ENCODE measurements at places on chromosomes 13 and 19. TPM values are rescaled to one million over a fixed set of nuclear protein-coding genes. Genes with fewer than 3 reads are reported as not detected.

DNA sequence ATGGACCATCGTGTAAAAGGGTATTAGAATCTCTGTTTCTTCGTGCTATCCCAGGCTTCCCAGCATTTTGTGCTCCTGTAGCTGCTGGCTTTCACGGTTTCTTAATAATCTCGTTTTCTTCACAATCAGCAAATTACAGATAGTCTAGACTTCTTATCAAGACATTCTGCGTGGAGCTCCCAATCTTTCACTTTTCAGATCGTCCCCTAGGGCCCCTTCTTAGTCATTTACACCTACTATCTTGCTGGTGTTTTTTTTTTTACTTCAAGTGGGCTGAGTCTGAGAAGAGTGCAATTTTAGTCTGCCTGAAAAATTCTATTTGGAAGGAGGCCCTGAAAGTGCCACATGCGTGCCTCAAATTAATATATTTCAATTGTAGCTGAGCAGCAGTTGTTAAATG is 275.1 kb downstream of the SHISA2 start:
- peaks cover 5% of the 10 kb centered on the region for H3K27me3 ChIP-seq
- H3K36me3 ChIP-seq, result peaks cover 1% of the 10 kb centered on the region
- no peak overlapping the region for H3K4me3 ChIP-seq

DNA sequence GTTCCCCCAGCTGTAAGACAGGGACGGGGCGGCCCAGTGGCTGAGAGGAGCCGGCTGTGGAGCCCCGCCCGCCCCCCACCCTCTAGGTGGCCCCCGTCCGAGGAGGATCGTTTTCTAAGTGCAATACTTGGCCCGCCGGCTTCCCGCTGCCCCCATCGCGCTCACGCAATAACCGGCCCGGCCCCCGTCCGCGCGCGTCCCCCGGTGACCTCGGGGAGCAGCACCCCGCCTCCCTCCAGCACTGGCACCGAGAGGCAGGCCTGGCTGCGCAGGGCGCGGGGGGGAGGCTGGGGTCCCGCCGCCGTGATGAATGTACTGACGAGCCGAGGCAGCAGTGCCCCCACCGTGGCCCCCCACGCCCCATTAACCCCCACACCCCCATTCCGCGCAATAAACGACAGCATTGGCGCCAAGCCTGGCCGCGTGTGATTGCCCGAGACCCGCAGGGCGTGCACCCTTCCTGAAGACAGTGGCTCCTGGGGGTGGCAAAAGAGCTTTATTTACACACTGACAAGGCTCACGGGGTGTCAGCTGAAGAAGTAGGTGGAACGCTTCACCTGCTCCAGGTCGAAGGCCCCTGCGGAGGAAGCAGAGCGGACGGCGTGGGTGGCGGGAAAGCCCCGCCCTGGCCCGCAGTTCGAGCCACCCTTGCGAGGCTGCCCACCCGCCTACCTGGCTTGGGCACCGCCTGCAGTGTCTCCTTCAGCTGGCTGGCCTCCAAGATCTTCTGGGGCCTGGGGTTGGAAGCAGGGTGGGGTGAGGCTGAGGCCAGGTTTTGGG is 16.4 kb downstream of the POLRMT start:
- H3K4me3 ChIP-seq, result no peak overlapping the region
- H3K36me3 ChIP-seq, result peaks cover 13% of the 10 kb centered on the region
- no peak for DNase-seq
- H3K27me3 ChIP-seq, result no peaks in the 10 kb centered on the region
- H3K27ac ChIP-seq, result no peak overlapping the region
- peaks cover 4% of the 10 kb centered on the region for H3K4me1 ChIP-seq

GRCh38 chr19:35021016-35021415 is 9.3 kb upstream of the SCN1B start:
- no peaks in the 10 kb centered on the region for H3K4me1 ChIP-seq
- DNase-seq, result no peak
- no peak overlapping the region for H3K4me3 ChIP-seq
- peaks cover 45% of the 10 kb centered on the region for H3K36me3 ChIP-seq

Gene CEACAM16
- total RNA-seq, result not detected
